ENCODE measurements at places on chromosomes 7 and 10.
A peak's percentile ranks its signal among the peaks of the same experiment; 100 is the strongest.

- DNase-seq = no peak
These were observed 87.4 kb downstream of the BUB3 start for GRCh38 chr10:123241391-123242141.

- DNase-seq = peak; percentile 34
These were observed 147.7 kb upstream of the BMPER start for GRCh38 chr7:33757563-33758165.

DNA sequence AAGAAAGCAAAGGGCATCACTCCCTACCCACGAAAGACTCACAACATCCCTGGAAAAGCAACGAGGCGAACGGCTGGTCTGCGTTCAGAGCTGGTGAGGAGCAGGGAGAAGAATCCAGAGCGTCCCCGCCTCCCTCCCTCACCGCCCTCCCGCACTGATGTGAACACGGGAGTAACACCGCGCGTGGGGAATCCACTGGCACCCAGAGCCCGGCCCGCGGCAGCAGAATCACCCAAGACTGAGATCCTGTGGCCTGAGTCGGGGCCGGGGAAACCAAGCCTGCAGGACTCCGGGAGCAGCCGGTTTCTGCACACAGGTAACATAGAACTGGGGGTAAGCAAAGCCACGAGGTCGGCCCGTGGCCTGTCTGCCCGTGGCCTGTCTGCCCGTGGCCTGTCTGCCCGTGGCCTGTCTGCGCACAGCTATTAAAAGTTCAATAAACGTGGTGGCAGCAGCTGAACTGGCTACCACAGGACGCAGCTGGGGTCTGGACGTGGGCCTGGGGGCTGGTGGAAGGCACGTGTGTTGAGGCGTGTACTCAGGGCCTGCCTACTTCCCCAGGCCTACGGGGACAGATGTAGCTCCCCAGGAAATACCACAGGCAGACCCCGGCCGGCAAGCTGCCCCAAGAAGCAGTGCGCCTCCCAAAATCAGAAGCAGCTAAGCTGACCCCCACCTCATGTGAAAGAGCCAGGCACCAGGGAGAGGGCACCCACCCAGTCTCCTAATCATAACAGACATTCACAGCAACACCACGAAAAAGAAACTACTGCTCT lies 23.0 kb downstream of the DIP2C start:
- no peak for DNase-seq

- DNase-seq = no peak
These were observed 156.4 kb downstream of the ARID5B start for GRCh38 chr10:62057850-62058249.

DNA sequence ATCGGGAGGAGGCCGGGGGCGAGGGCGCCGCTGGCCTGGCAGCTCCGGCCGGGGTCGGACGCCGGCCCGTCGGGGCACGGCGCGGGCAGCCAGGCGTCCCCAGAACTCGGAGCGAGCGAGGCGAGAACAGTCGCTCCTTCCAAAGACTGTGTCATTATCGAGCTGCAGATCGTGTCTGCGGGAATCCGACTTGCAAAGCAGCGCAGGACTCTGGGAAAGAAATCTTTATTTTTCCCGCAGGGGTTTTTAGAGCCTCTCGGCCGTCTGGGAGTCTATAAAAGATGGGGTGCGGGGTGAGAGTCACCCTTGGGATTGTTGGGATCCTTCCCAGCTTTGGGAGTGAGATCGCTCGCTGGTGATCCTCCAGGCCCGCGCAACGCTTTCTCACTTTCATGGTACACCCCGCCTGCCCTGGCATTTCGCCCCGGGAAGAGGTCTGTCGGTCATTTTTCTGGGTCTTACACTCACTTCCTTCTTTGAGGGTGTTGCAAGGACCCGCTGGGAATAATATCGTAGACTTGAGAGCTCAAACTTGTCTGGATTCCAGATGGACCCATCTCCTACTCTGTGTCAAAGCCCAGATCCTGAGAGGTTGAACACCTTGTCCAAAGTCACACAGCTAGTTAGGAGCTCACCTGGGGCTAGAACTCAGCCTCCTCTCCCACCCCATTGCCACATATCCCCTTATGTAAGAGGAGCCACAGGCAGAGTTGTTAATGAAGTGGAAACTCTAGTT lies 1.0 kb downstream of the UBTD1 start:
- DNase-seq = peak; percentile 2

DNA sequence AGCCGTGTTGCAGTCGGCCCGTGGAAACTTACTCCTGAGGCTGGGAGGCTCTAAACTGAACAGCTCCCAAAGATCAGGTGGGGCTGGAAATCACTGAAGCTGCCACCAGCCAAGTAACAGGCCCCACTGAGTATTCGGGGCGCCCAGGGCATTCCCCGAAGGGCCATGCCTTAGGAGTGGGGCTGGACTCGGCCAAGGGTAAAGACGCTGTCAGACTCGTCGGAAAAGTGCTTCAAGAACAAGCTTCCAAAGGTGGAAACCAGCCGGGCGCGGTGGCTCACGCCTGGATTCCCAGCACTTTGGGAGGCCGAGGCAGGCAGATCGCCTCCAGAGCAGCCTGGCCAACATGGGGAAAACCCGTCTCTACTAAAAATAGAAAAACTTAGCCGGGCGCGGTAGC lies 102.8 kb downstream of the GALNT11 start:
- no peak for DNase-seq

GRCh38 chr7:138898255-138898654 lies 82.9 kb downstream of the KIAA1549 start:
- DNase-seq = no peak

DNA sequence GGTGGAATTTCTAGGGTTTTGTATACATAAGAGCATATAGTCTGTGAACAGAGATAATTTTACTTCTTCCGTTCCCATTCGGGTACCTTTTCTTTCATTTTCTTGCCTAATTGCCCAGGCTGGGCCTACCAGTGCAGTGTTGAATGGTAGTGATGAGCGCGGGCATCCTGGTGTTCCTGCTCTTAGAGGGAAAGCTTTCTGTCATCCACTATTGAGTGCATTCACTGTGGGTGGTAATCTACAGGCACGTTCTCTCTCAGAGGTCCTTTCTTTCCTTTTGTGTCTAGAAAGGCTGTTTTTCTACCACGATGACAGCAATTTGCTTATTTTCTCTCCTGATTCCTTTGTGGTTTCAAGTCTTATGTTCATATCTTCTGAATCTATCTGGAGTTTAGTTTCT lies 65.0 kb downstream of the INPP5A start:
- no peak for DNase-seq

DNA sequence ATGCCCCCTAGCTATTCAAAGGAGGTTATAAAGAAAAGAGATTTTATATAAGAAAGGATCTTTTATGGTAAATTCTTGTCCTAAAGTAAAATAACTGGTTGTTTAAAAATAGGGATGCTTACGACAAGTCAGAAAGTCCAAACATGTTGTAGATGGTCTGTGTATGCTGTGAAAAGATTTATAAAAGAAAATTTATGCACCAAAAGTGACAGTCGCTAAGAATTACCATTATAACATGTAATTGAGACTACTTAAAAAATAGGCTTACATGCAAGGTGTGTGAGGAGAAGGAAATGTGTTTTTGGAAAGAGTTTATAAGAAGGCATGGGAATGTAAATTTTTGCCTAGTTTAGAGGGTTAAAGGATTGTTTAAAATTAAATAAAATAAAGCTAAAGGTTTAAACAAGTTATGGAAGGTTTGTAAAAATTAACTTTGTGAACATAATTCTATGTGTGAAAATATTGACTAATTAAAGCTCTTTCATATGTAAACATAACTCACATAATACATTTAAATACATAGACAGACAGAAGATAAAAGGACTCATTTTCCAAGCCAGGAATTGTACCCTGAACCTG lies 118.5 kb downstream of the LYZL1 start:
- DNase-seq = no peak

DNA sequence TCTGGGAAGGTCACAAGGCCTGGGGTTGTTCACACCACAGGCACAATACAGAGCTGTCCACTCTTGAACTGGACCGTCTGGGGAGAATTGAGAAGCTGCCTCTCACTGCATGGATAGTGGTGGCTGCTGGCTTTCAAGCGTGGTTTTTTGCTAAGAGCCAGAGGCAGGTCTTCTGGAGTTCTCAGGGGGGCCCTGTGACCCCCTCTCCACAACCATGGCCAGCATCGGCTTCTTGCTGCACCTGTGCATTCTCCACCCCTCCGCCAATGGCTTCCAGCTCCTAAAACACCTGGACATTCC lies 140.3 kb downstream of the ADCY1 start:
- DNase-seq = no peak

DNA sequence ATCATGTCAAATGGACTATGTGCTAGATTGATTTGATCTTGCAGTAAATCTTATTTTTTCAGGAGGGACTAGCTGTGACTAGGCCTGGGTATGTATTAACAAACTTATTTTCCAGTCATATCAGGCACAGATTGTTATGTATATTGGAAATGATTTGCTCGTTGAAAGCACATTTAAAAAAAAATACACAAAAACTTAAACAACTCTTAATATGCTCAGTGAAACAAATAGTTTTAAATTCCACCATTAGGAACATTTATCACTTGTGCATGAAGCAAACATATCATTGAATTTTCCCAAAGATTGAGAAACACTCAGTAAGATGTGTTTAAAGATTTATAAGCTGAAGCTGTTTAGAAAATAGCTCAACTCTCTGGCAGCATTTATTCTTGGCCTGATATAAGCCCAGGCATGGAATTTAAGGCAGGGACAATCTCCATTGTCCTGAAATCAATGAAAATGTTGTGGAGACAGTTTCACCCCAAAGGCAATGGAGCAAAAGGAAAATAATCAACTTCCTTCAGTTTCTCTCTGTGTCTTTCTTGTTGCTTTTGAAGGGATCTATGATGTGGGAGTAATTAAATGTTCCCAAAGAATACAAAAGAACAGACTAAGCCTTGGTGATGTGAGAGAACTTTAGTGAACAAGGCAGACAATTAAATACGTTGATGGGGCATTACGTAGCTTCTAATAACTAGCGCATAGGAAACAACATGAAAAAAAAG lies 250.3 kb downstream of the GPR37 start:
- DNase-seq = no peak

GRCh38 chr10:44898665-44899064 lies 12.5 kb upstream of the TMEM72 start:
- no peak for DNase-seq

GRCh38 chr10:114334301-114334700 lies 70.0 kb downstream of the AFAP1L2 start:
- DNase-seq = no peak

GRCh38 chr10:15433850-15434537 lies 62.9 kb upstream of the FAM171A1 start:
- DNase-seq = peak; percentile 62

GRCh38 chr10:46330894-46331293 lies 44.1 kb downstream of the ANTXRL start:
- no peak for DNase-seq

DNA sequence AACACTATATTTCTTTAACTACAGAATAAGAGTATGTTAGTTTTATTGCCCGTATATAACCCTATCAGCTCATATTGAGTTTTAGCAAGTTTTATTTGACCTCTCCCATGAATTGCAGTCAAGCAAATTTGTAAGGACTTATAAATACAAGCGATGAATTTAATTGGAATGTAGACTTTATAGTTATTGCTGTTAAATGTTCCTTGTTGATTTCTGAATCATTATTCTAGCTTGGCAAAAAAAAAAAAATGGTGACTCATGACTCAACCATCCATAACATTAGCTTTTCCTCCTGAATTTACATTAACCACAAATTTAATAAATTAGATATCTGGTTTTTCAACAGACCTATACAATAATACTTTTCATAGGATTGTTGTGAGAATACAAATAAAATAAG lies 334.0 kb upstream of the LRRTM3 start:
- no peak for DNase-seq

- DNase-seq = no peak
These were observed 8.1 kb upstream of the RABGEF1 start for GRCh38 chr7:66732439-66732838.

- no peak for DNase-seq
These were observed 13.1 kb downstream of the CC2D2B start for GRCh38 chr10:95920798-95921426.

GRCh38 chr10:125631806-125632205 lies 51.2 kb downstream of the TEX36 start:
- DNase-seq = no peak

DNA sequence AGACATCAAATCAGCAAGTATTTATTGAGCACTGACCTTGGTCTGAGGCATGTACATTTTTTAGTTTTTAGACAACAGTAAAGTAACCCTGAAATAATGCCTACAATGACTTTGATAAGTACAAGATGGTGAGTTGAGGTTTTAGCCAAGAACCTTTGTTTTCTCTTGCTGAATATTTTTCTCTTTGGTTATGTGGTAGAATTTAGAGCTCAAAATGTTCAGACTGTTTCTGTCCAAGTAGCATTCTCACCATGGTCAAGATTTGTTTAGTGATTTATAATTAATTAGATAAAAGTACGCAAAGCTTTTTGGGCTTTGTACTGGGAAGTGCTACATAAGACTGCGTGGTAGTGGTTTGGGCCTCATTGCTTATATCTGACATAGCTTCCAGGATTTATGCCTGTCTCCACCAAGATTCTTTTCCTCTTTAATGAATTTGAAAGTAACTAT lies 102.4 kb downstream of the KAT6B start:
- no peak for DNase-seq

All from NCI-H446 (cell line).